ENCODE measurements at places on chromosomes 2 and 18.

- no peak for DNase-seq
Observed at GRCh38 chr2:219133976-219134375, 26.6 kb downstream of the NHEJ1 start.

- DNase-seq = no peak
Observed at GRCh38 chr2:201182650-201183364, at the start of gene CASP10. TSS of gene CASP10 (plus strand) at chr2:201183141. CDS start at chr2:201185778, 2,637 bp downstream.

GRCh38 chr18:30376515-30376914 lies 666.0 kb downstream of the DSC3 start:
- no peak for DNase-seq

DNA sequence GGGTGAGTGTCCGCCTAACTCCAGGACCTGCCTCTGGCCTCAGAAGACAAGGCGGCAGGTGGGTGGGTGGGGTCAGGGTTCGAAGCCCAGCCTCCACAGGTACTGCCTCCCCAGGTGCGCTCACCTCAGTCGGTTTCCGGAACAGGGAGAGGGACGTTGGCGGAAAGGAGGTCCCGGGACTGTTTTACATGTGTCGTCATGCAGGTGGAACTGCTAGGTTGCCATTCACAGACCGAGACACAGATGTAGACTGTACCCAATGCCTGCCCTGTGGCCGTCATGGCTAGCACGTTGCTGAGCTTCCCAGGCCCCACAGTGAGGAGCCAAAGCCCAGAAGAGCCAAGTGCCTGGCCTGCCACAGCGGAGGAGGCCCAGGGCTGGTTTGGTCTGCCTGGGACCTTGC lies 284.0 kb upstream of the HS6ST1 start:
- DNase-seq = no peak
